ENCODE measurements at places on chromosomes 3 and 15.

- no peak for DNase-seq
These were observed 33.3 kb upstream of the SFMBT1 start for GRCh38 chr3:53079147-53079546.

DNA sequence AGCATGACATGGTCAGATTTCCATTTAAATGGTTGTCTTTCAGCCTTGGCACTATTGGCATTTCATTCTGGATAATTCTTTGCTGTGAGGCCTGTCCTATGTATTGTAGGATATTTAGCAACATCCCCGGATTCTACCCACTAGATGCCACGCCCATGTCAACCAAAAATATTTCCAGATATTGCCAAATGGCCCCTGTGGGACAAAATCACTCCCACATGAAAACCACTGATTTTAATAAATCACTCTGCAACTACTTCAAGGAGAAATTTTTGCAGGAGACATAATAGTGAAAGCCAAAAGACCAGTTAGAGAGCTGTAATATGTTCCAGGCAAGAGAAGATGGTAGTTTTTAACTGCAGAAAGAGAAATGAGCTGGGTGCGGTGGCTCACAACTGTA lies 55.9 kb upstream of the RARB start:
- peak; percentile 51 for DNase-seq

DNA sequence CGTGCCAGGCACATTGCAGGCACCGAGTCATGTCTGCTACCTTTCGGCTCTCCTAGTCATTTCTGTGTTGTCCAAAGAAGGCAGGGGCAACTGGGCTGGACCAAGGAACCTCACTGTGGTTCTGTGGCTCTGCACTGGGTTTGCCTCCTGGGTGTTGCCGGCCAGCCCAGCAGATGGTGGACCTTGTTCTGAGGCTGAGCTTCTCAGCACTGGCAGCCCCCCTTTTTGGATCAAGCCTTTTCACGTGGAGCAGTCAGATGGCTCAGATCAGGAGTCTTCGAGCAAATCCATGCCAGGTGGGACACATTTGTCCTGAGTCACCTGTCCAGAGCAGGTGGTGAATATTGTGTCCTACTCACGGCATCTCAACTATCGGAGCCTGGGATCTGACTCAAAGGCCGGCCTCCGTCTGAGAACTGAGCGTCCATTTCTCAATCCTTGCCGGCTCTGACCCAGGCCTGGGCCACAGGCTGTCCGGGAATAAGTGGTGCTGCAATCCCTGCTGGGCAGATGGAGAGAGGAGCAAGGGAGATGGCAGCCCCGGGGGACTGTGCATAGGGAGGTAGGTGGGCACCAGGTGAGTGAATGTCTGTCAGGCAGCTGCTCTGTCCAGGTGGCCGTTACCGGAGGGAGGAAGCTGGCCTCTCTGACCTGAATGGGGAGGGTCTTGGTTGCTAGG lies at the start of gene IL16:
IL16 (plus strand) TSS at position 304 of the 679 bp plus-strand sequence. CDS start 28,521 bp downstream, outside the sequence.
- DNase-seq, result no peak

DNA sequence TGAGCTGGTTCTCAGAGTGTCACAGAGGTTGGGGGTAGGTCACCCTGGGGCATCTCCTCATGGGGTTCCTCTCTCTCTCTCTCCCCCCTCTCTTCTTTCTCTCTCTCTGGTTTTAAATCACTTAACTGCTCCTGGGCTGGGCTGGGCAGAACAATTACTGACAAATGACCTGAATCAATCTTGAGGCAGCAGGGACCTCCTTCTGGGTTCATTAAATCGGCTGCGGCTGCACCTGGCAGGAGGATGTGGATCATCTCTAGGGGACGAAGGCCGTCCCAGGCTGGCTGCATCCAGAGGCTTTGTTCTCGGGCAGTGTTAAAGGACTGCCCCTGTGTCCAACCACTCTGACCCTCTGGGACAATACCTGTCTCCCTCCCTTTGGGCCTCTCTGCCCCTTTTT lies 143.1 kb downstream of the TLE3 start:
- no peak for DNase-seq

DNA sequence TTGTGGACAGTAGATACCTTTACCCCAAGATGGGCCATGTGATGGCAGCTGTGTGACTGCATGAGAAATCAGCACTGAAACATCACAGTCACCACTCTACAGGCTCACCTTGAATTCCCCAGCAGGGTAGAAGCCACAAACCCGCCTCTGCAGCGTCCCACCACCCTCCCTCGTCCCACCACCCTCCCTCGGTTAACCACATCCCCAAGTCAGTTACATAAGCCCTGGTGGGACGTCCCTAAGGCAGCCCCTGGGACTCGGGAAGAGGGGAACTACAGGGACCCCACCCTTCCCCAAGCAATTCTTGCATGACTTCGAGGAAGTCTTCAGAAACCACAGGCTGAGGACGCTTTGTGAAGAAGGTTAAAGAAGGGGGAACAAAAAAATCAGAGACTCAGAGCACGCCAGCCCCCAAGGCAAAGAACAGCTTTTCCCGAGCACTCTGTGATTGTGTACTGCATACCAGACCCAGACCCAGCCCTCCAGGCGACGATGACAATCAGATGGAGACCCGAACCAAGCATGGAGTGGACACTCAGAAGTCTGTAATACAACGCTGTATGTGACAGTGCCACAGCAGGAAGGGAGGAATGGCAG lies 60.5 kb downstream of the SH3BP5 start:
- DNase-seq, result no peak

DNA sequence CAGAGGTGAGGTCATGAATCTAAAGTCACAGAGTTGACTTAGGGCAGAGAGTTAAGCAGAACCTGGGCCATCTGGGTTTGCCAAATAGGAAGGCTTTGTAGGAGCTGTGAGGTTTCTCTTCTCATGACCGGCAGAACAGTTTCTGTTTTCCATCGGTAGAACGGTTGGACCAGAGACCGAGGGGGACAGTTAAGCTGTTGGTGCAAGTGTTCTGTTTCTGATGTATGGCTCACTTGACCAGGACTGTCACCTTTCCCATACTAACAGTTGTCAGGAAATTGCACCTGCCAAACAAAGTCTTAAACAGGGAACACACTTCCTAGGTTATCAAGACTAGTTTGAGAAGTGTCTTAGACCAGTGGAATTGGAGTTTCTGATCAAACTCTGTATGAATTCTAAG lies 158.3 kb downstream of the PDCD6IP start:
- no peak for DNase-seq

DNA sequence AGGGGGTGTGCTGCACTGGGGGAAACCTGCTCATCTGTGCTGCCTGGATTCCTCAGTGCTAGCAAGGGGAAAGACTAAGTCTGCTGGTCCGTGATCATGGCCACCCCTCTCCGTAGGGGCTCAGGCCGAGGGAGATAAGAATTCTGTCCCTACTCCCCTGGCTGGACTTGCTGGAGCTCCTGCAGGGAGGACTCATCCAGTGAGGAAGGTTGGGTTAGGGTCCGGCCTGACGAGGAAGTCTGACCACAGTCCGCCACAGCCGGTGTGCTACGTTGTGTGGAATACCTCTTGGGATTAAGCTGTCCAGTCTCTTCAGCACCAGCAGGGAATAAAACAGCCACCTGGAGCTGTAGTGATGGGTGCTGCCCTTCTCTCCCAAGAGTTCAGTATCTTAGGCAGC lies 1309.1 kb upstream of the CADM2 start:
- no peak for DNase-seq

- no peak for DNase-seq
These were observed 234.2 kb upstream of the UMPS start for GRCh38 chr3:124496061-124496460.

DNA sequence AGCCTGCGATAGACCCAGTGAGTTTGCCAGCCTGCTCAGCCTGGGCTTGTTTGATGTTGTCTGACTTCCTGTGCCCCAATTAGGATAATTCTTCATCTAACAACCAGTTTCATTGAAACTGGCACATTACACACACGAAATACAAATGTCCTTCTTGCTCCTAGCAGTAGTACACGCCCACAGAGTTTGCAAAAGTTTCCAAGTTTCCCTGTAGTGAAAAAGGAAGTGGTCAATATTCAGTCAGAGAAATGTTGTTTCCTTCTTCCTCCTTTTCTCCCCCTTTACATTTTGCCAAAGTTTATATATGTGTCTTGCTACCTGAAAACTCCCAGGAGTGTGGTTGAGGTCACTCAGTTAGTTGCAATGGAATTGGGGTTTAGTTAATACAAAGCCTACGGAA lies 58.4 kb upstream of the LRTM1 start:
- no peak for DNase-seq

DNA sequence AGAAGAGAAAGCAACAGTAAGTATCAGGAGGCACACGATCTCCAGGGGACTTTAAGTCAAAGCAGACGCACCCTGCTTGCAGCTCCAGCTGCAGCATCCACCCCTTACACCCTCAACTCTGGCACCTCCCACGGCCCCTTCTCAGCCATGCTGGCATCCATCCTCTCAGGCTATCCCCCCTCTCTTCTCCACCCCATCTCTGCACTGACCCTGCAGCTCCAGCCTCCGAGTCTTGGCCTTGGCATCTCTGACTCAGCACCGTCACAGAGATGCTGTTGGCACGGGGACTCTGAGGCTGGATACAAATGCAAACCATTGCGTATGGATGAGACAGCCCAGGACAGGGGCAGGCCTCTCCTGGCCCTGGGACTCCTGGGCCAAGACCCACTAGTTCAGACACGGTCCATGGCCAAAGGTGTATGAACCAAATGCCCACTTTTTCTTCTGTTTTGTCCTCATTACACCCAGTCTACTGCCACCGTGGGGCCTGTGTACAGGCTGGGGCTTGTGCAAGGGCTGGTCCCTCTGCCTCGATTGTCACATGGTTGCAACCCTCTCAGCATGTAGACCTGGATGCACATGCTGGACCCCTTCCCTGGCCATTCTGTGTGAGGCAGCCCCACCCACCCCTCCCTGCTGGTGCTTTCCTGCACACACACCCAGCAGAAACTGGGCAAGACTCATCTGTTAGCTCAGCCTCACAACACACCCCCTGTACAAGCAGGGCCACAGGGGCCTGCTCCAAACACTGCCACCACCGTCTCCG lies 18.7 kb upstream of the ZXDC start:
- peak; percentile 58 for DNase-seq

Measured in GM03348 (cell line).